ENCODE measurements at places on chromosomes 12 and 14.

DNA sequence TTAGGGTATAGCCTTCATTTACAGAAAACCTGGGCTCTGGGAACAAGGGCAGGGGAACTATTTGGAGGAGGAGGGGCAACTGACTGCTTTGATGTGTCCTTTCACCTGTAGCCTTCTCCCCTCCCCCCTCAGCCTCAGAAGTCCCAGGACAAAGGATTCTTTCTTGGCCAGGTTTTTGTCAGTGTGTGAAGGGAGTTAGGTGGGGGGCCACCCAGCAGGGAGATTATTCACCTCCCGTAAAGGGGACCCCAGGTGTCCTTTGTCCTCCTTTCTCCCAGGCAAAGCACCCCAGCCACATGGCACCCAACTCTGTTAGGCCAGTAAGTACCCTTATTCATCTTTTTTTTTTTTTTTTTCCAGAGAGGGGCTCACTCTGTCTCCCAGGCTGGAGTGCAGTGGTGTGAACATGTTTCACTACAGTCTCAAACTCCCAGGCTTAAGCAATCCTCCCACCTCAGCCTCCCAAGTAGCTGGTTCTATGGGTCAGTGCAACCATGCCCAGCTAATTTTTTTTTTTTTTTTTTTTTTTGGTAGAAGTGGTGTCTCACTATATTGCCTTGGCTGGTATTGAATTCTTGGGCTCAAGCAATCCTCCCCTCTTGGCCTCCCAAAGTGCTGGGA, 723 bp upstream of the NFE2 start:
- DNase-seq, result no peak

DNA sequence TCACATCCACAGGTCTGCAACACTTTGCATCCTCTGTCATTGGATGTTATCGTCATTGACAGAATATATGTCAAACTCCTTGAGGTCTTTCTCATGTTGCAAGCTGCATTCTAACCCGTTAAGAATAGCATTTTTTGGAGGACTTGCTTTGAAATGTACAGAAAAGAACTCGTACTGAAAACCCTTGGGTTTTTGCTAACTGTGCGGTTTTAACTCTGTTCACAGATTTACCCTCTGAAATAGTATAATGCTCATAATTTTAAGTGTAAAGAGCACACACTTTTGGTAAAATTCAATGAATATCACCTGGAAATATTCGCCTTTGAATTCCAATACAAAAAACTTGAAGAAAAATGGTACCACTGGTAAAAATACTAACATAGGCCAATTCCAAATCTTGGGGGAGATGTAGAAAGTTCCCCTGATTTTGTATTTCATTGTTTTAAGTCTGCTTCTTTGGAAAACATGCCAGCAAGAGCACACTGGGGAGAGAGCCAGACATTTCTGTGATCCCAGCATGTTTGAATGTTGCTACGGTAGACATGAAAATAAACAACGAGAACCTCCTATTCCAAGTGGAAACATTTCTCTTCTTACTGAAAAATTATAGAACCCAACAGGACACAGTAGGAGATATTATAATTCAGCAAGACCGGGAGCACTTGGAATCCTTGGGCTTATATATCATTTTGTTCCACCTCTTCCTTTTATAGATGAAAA, 446.0 kb downstream of the AEBP2 start:
- no peak for DNase-seq

GRCh38 chr14:88804035-88804434, 11.3 kb upstream of the EML5 start:
- DNase-seq, result no peak

- no peak for DNase-seq
Measured at GRCh38 chr12:48414021-48414420, 58.3 kb upstream of the ANP32D start.

DNA sequence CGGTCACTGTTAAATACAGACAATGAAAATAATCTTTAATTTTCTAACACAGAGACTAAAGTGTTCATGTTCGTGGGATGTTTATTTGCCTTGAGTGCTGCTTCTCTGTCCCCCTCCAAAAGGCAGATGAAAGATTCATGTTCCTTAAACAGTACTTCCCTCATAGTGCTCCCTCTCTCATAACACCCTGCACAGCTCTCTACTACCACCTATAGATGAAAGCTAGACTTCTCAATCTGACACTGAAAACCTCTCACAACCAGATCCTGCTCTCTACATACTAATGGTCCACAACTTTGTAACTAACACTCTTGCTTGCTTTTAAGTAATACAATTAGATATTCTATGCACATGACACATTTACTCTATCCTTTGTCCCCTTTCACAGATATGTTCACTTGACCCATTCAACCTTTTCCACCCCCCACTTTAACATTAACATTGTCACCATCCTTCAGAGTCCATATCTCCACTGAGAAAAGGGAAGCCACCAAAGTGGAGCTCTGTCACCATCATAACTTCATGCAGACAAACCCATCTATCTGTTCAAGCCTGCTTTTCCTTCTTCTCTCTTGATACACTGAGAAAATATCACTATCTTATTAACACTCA, 266.4 kb upstream of the USP15 start:
- DNase-seq, result peak; percentile 15

GRCh38 chr12:69102856-69103255, 136.5 kb upstream of the CPSF6 start:
- no peak for DNase-seq

DNA sequence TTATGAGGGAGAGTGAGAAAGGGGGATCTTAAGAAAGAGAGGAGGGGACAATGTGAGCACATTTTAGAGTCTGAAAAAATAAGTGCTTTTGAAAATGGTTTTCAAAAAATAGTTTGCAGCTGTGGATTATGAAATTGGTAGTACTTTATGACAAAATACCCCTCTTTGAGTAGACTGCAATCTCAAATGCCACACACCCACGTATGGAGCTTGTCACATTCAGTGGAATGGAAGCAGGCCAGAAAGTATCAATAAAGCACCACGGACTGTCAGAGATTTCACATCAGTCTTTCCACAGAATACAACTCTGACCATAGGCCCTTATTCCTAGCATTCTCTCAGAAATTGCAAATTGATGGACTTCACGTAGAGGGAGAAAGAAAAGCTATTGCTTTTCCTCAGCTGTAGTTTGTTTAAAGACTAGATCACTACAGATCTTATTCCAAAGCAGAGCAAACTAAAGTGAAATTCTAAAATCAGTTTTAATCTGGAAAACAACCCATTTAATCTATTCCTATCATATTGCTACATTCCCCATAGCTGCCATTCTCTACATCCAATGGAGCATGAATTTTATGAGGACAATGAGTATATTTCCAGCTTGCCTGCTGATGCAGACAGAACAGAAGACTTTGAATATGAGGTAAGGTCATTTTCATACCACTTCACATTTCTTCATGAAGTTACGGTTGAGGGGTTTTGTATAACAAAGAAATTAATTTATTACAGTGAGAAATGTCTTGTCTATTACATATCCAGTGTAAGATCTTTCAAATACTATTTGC, 321.3 kb downstream of the PDZRN4 start:
- DNase-seq, result no peak

DNA sequence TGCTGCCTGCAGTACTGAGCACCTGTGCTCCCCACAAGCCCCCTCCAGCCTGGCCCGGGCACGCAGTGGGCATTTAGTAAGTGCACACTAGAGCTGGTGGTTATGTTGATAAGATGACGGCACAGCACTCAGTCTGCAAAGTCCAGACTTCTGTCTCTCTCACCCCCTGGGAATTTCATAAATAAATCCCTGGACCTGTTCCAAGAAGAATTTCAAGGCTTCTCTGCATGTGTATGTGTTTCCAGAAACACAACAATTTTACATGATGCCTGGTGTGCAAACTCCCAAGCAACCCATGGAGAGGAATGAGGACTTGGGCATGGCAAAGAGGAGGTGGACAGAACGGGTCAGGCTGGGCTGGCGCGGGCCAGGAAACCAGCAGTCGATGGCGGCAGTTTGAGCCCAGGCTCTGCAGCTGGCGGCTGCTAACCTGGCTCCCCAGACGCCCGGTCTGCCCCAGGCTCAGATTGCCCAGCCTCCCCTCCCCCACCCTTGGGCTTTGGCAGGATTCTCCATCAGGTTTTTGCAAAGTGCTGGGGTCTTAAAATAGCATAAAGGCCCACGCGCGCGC, 10.4 kb upstream of the ACVR1B start:
- DNase-seq, result peak; percentile 34

DNA sequence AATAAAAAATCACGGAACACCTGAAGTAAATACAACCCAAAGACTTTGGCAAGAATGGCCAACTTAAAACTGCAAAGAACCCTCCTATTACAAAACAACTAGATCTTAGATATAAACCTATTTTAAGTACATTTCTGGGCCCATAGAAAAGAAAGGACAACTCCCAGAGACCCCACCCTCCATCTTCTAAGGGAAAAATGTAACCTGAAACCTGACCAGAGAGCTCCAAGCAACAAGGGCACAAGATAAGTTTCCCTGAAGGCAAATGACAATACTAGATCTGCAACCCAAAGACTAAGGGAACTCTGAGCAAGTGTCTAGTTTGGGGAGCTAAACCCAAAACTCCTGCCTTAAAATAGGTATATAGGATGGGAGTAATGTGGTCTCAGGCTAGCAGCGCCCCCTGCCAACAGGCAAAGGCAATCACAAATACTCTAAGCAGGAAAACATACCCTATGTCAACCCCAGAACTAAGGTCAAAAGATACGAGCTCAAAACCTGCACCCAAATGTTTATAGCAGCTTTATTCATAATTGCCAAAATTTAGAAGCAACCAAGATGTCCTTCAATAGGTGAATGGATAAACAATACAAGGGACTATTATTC, 218.9 kb downstream of the ITPR2 start:
- peak; percentile 39 for DNase-seq

DNA sequence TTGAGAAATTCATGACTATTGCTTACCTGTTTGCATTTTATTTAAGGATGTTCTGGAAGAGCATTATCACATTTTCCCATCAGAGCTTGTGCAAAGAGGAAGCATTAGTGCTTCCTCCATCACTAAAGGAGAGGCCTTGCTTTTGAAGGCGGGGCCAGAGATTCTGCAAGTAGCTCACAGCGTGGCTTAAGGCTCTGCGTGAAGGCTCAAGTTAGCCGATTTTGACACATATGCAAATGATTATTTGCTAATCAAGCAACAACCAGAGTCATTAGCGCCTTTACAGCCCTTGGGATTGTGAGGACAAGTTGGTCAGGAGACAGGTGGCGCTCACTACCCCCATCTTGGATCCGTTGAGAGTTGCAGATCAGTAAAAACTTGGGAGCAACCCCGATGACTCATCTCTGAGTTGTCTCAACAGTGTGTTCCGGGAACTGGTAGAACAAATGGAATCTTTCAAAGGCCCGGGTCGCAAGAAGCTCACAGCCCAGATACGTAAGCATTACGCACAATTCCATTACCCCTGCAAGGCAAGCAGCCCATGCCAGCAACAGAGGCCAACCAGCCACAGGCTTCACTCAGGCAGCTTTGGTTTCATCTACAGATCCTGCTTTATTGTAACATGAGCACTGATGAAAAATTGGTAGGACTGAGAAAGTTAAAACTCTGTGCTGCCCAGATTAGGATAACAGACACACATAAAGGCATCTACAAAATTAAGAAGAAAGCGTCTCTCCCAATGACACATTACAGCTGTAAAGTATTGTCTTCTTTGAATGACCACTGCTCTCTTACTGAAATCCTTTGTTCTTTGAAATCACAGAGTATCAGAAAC, 34.9 kb upstream of the SPTSSA start:
- DNase-seq, result peak; percentile 98

DNA sequence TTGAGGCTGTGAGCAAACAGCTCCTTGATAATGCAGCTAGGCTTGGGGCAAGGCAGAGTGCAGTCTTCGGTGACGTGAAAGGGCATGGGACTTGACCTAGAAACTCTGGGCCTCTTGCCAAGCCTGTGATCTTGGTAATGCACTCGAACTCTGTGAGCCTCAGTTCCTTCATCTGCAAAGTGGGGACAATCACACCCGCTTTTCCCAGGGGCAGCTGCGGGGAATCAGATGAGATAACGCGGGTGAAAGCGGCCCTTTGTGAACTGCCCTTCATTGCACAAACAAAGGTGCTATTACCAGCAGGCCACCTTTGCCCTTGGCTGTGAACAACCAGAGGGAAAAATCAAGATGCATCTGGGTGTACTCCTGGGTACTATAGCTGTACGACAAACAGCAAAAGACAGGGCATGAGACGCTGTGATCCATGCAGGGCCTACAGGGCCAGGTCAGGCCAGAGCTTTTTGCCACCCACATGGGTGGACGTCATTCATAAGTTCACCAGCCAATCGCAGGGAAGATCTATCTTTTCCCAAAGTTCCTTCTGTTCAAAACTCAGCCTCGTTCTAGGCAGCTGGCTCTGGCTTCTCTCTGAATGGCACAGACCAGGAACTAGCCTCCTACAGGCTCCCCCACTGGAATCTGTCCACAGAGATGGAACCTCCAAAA, 3.2 kb downstream of the MSI1 start:
- no peak for DNase-seq

DNA sequence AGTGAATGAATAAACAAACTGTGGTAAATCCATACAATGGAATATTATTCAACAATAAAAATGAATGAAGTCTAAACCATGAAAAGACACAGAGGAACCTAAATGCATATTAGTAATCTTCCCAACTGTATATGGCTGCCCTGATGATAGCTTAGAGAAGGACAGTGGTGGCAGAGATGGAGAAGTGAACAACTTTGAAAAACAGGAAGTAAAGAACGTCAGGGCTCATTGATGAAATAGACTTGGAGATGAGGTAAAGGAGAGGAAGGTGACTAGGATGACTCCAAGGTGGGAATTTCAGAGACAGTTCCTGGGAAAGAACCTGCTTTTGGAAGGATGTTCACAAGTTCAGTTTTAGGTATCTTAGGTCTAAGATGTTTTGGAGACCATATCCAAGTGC, 36.3 kb upstream of the NT5DC3 start:
- DNase-seq, result no peak

DNA sequence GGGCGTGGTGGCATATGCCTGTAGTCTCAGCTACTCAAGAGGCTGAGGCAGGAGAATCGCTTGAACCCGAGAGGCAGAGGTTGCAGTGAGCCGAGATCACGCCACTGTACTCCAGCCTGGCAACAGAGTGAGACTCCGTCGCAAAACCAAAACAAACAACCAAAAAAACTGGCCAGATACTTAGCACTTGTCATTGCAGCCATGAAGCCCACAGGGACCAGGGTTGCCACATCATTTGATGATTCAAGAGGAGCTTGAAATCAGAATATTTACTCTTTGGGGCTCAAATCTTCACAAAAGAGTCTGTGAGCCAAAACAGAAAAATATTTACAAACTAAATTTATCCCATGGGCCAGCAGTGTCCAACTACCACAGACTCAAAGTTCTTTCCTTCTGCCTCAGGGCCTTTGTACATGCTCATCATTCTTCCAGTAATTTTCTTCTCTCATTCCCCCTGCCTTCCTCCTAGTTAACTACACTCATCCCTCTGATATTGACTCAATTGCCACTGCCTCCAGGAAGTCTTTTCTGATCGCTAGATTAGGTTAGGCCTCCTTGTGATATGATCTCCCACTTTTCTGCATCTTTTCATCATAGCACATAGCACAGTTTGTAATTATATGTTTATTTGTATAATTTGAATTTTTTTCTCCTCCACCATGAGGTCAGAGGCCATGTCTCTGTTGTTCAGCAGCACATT, 130.8 kb upstream of the PLEKHG7 start:
- no peak for DNase-seq

Measured in fibroblast of upper back skin (primary cell).